ENCODE measurements at places on chromosomes 11 and 22.

DNA sequence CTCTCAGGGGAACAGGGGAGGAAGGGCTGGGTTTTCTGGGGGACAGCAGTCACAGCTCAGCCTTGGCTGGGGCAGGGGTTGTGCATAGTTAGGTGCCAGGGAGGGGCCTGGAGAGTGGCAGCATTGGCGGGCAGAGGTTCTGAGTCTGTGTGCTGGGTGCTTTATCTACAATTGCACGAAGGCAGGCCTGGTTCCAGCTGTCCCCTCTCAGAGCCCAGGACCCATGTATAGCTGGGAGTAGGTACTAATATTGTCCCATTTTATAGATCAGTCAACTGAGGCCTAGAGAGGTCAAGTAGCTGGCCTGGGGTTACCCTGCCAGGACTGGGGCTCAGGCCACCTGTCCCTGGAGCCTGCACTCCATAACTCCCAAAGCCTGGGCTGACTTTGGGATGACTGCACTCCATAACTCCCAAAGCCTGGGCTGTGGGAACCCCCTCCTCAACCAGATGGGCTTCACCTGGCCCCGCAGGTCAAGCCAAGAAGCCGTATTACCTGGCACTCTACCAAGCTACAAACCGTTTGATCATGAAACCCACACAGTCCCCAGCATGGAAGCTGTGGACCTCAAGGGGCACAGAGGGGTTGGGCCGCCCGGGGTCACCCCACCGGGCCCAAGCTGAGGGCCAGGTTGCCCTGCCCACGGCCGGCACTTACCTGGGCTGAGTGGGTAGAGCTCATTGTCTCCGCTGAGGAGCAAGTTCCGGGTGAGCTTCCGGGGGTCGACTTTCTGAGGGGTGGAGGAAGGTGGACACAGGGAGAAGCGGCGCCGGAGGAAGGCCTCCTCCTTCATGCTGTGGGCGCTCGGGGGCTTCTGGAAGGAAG, 36.5 kb downstream of the OSBPL5 start:
- DNase-seq, result no peak

DNA sequence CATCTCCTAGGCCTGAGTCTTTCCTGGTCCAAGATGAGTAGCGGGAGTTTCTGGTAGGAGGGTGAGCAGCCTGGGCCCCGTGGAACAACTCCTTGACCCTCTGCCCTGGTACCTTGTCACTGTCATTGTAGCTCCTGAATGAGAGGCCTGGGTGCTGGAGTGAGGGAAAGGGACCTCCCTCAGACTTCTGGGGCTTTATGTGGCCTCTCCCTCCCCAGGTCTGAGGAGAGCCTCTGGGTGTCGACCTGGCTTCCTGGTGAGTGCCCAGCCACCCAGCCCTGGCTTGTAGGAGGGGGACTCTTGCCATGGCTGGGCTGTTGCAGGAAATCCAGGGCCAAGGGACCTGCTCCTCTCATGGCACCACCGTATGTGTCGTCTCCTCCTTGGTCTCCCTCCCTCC, 3.9 kb downstream of the P2RY2 start:
- no peak for DNase-seq

GRCh38 chr11:134205729-134206128, 18.0 kb downstream of the NCAPD3 start:
- no peak for DNase-seq

DNA sequence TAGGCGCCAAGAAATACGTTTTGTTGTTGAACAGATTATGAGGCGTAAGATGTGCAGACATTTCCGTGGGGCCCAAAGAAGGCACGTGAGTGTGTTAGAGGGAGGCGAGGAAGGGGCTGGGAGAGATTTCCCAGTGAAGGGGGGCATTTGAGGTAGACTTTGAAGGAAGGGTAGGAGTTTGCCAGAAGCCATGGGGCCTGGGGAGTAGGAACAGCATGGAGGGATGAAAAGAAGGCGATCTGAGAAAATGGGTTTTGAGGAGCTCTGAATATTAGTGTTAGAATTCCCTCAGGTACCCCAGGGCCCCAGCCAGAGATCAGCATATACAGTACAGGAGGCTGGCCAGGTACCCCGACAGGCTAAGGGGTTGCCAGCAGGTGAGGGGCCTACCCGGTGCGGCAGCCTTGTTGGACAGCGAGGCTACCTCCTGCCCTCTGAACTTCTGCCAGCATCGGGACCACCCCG, 414 bp upstream of the MIEF1 start:
- DNase-seq, result no peak

DNA sequence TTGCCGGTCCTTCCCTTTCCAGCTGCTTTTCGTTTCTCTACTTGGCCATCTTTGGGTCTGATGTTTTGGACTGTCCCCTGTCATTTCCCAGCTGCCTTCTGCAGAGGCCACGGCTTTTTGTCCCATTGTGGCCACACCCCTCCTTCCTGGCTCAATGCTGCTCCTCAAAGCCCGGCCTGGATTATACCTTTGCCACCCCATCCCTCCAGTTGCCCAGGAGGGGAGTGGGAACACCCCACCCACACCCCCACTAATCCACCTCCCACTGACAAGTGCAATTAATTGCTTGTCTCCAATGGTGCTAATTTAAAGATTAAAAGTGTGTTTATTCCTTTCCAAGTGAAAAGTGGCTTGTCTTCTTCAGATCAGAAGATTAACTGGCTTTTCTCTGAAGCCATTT, 34.2 kb upstream of the CSNK2A3 start:
- no peak for DNase-seq

GRCh38 chr11:77187111-77187750, 59.2 kb downstream of the MYO7A start:
- DNase-seq, result no peak

DNA sequence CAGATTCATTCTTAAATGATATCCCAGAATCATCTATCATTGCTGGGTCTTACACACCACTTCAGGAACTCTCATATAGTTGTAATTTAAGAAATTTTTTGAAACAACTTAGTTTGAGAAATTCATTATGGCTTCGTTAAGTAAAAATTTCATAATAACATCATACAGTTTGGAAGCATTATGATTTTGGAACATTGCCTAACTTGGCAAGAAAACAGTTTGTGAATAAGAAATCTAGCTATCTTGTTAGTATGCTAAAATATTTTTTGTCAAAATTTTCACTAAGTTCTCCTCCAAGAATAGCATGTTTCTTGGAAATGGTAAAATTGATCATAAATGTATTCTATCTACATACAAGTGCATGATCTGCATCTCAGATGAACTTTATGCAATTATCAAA, 217.7 kb downstream of the CNTN5 start:
- DNase-seq, result no peak

GRCh38 chr11:105975128-105975527, 46.9 kb downstream of the MSANTD4 start:
- no peak for DNase-seq
